ENCODE measurements at places on chromosomes 2 and 18. TPM values are rescaled to one million over a fixed set of nuclear protein-coding genes. Genes with fewer than 3 reads are reported as not detected.

The PTPRN gene
- not detected for total RNA-seq

The COL4A4 gene
- 0.62 TPM for total RNA-seq

The PLCL1 gene
- total RNA-seq: 0.95 TPM

The NPPC gene
- 2.7 TPM for total RNA-seq

DNA sequence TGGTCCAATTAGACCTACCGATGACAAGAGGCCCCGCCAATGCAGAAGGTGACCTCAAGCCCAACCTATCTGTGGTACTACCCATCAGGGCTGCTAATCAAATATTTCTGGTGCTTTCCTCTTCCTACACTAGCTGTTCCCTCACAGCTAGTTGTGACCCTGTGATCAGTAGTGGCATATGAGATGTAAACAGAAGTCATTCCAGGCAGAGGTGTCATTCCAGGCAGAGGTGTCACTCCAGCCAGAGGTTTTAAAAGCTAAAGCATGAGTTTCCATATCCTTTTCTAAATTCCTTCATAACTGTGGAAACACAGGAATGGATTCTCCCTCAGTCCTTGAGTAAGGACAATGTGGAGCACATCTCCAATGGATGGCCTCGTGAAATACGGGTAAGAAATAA, 110.9 kb upstream of the DNAJC10 start:
- DNase-seq: no peak

DNA sequence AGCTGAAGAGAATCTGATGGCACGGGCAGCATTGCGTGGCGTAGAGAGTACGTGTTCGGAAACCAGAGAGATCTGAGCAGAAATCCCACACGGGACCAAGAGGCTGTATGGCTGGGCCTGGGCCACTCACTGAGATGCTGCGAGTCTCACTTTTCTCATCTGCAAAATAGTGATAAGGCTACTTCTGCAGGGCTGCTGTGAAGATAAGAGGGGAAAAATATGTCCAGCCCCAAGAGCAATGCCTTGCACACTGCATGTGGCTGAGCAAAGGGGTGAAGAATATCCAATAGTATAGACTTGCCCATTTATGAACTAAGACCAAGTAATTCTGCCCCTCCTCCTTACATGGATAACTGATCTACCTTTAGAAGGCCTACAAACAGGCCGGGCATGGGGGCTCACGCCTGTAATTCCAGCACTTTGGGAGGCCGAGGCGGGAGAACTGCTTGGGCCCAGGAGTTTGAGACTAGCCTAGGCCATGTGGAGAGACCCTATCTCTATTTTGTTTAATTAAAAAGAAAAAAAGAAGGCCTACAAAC, 3.1 kb downstream of the FECH start:
- DNase-seq: no peak

DNA sequence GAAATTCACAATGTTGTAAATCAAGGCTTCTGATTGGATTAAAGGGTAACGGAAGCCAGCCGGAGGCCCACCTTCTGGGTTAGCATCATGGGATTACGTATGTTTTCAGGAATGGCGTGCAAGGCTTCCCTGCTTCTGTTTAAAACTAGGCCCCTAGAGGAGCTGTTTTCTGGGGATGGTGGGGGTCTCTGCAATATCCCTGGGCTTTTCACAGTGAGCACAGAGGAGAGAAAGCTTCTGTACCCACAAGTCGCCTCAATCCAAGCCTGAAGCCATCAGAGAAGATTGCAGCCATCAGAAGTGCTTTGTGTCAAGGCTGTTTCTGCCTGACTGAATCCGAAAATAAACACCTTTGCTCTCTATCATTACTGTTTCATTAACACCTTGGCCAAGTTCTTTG, 226.9 kb upstream of the SMIM21 start:
- DNase-seq: no peak

GRCh38 chr2:172244419-172245130, 141.9 kb upstream of the DLX2 start:
- no peak for DNase-seq

- DNase-seq: no peak
Measured at GRCh38 chr2:231139796-231140195, 15.0 kb upstream of the HTR2B start.

DNA sequence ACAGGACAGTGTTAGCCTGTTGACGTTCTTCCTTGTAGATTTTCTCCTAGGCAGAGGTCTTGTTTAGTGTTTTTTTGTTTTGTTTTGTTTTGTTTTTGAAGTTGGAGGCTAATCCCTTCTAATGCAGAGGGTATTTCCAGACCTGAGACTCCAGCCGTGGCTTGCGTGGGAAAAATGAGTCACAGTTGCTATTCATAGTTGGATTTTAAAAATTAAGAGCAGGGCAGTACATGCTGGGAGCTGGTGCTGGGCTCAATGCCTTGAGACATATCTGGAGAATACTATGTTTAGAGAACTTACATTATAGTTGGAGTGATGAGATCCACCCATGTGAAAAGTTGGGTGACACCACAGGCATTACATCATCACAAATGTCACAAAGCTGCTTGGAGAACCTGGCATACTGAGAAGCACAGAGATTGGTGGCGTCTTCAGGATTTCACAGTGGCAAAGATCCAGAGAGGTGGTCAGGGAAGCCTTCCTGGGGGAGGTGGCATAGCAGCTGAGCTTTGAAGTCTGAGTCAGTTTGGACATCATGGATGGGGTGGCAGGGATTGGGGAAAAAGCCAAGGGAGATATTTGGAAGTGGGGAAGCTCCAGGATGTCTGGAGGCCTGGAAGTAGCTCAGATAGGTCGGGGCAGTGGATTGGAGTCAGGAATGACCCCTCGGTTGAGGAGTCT, 249.4 kb downstream of the LOXHD1 start:
- no peak for DNase-seq

DNA sequence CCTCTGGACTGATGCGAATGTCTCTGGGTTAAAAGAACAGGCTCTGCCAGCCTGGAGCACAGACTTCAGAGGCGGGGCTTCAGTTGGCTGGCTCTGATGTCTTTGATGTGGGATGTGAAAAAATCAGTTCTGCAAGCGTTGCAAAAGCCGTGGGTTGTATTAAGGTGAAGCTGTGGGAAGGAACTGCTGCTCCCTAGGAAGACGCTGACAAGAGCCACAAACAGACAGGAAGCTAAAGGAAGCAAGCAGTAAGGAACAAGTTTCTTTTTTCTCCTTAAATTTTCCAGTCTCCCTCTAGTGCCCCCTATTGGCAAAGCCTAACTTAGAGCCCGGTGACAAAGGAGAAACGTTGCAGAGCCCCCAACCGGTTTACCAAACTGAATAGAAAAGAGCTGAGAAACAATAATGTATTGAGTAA, 239.0 kb downstream of the CCDC178 start:
- DNase-seq: no peak

GRCh38 chr18:40152859-40153258, 1802.2 kb upstream of the PIK3C3 start:
- no peak for DNase-seq

GRCh38 chr18:49014605-49015267, 64.0 kb upstream of the SMAD7 start:
- DNase-seq: no peak

DNA sequence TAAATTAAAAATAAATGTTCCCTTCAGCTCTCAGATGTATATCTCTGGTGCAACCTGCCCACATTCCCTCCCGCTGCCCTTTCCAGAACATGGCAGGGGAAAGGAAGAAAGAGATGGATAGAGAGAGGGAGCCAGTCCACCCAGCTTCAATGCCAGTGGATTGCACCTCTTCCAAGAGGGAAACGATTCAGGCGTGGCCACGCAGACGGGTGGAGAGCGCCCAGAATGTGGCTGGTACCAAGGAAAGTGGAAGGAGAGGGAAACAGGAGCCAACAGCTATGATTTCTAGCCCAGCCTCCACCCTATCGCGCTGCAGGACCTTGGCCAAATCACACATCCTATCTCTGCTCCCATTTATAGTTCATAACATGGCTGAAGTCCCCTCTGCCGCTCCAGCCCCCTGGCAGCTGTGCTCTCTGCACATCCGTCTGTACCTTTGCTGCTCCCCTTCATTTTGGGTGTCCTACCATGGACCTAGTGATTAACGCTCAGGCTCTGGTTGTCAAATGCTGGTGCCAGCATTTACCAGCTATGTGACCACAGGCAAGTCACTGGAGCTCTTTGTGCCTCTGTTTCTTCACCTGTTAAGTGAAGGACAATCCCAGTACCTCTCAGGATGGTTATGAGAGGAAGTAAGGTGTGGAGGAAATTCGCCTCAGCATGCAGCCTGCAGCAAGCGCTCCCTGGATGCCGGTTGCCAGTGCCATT, 66.5 kb downstream of the SFXN5 start:
- DNase-seq: no peak

DNA sequence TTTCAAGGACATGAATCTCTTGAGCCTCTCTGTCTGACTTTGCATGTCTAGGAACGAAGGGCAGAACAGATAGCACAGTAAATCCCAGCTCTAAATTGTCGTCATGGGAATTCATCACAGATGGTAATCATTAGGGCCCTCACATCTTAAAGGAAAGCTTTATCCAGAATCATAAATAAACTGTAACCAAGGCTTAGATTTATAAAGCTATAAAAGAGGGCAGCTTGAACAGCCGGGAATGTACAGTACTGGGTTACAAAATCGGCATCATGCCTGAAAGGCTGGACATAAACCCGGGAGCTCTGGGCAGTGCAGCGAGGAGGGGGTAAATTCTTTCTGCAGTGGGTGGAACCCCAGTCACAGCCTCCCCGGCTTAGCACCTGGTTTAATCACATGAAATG, 144.4 kb downstream of the GFPT1 start:
- no peak for DNase-seq

DNA sequence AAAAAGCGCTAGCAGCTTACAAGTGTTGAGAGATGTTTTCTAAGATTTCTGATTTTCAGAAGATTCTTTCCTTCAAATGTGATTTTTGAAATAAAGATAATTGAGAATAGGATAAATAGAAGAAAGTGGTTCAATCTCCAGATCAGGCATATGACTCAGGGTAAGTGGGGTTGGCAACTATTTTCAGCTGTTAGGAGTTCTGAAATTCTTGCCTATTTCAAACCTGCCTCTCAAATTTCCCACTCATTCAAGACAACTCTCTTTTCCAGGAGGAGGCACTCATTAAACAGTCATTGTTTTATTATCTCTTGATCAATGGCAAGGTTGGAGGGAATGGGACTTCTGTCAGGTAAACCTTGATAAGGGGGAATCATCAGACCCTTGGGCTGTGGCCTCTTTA, 138.9 kb downstream of the HNMT start:
- no peak for DNase-seq

- no peak for DNase-seq
Measured at GRCh38 chr2:112787294-112787693, 3.0 kb upstream of the IL1A start.

GRCh38 chr2:29326926-29327325, 211.7 kb downstream of the CLIP4 start:
- no peak for DNase-seq

GRCh38 chr18:26474542-26474941, 73.8 kb downstream of the KCTD1 start:
- no peak for DNase-seq

DNA sequence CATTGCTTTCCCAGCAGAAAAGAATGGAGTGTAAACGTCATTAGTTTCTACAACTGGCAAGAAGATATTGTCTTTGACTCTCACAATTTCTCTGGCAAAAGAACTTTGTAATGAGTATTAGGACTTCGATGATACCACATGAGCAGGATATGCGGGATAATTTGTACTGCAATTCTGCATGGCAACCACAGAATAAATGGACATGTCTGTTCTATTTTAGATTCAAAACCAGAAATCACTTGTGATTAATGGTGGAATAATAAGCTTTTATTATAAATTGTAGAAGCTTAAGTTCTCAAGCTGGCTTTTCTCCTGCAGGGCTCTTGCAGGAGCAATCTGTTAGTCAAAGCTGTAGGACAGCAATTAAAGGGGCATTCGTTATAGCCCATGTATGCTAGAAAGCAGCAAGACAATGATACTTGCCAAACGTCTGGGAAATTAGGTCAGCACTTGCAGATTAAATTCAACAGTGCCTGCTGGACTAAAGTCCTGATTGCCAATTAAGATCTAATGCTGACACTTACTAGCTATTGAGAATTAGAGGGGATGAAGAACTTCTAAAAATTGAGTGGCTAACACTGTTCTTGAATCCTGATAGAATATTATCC, 177.9 kb downstream of the PTH2R start:
- no peak for DNase-seq

GRCh38 chr2:197821550-197822289, 17.3 kb downstream of the PLCL1 start:
- DNase-seq: no peak

GRCh38 chr2:156435718-156436496, at the start of gene GPD2:
TSS of gene GPD2 (plus strand) at chr2:156436379. CDS start at chr2:156476106, 39,727 bp downstream.
- peak; percentile 79 for DNase-seq
